ENCODE measurements at places on chromosomes 4 and X.

DNA sequence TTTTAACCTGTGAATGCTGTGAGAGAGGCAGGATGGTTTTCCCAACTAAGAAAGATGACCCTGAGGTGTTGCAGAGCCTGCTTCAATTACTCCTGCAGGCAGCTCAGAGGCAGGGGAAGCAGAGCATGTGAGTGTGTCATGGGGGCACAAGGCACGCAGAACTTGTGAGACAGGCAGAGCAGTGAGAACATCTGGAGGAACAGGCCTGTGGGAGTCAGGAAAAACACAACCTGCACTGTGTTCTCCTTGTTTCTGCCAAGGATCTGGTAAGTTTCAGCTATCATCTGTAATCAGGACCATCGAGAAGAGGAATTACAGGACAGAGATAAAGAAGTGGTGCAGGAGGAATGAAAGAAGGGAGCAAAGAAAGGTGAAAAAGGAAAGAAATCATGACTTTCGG, 741.8 kb upstream of the INTU start:
- DNase-seq: no peak

- no peak for DNase-seq
Measured at GRCh38 chr4:175953960-175954521, 111.6 kb upstream of the WDR17 start.

- DNase-seq: no peak
Measured at GRCh38 chrX:18119856-18120255, 100.8 kb downstream of the BEND2 start.

- no peak for DNase-seq
Measured at GRCh38 chr4:186642530-186642929, 81.1 kb downstream of the FAT1 start.

GRCh38 chrX:133868682-133869081, 116.7 kb downstream of the GPC3 start:
- no peak for DNase-seq

- no peak for DNase-seq
Measured at GRCh38 chr4:153325558-153325957, 18.9 kb upstream of the MND1 start.

GRCh38 chrX:19746919-19747651, 140.3 kb downstream of the SH3KBP1 start:
- DNase-seq: no peak

- DNase-seq: peak; percentile 44
Measured at GRCh38 chr4:111641813-111642579, 503.3 kb upstream of the FAM241A start.

DNA sequence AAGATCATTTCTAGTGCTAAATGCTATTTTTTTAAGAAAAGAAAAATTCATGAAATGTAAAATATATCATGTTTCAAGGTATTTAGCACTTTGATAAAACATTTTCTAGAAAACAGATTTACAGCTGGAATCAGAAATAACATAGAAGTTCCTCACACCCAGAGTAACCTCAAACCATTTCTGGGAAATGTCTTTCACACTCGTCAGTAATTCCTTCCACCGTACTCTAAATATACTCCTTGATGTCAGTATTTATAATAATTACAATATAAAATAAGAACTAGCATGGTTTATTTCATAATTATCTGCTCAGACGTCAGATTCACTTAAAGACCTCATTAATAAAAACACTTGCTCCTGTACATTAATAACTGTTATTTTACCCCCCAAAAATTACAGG, 103.9 kb downstream of the ADGRA3 start:
- no peak for DNase-seq

DNA sequence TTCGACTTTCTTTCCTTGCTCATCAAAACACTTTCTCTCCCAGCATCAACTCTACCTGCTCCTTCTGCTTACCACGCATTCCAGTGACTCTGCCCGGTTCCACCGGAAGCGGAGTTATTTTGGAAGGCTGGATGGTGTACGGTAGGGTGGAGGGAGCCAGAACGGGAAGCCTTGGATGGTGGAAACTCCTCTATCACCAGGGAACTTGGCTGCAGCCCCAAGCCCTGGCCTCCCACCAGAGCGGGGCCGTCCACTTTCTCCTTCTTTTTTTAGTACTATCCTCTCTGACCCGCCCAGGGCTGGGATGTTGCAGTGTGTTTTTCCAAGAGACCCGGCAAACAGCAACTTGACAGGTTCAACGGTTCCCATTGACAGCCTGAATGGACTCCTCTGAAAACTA, 27.6 kb downstream of the ADGRG2 start:
- no peak for DNase-seq

GRCh38 chrX:71302461-71303213, 1.1 kb downstream of the ITGB1BP2 start:
- no peak for DNase-seq

DNA sequence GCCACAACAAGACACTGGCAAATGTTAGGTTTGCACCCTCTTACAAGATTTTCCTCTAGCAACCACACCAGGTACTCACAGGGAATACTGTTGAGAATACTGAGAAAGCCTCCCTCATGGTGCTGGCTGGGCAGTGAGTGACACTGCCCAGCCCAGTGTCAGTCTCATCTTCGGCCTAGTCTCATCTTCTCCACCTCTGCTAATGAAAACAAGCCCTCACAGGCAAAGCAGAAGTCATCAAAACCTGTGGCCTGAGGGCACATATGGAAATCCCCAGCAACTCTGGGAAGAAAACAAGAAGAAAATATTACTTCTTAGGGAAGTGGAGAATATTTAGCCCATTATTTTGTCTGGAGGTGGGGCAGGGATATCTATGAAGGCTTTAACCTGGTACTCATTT, 7.9 kb upstream of the ADAM29 start:
- no peak for DNase-seq

GRCh38 chr4:21991050-21991449, 42.5 kb upstream of the KCNIP4 start:
- no peak for DNase-seq

DNA sequence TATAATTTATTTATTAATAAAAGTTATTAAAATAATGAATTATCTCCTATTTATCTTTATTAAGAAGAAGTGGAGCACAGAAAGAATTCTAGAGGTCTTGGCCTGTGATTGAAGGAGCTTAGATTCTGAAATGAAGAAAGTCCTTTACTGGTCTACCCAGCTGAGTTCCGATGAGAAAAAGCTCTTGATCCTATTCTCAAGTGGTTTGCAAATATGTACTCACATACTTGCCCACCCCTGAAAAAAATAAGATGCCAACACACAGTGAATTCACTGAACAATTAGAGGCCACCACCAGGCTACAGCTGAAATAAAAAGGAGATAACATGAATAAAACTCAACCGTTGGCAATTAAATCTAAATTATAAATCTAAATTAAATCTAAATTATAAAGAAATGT, 253.4 kb downstream of the MAPK10 start:
- DNase-seq: no peak

- no peak for DNase-seq
Measured at GRCh38 chr4:15343581-15343980, 84.3 kb upstream of the C1QTNF7 start.

DNA sequence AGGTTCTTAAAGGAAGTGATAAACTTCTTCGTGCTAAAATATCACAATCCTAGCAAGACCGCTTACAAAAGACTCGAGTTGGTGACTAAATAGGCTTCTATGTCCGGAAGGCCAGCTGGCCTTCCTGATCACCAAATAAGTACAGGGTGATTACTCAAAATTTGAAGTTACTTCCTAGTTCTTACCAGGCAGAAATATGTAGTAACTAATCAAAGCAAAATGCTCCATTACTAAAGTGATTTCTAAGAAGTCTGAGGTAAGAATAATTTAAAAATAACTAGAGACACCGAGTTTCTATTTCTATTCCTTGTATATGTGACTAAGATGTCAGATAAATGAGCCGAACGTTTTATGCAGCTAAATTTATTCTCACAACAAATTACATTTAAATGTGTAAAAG, 62.2 kb downstream of the NSUN7 start:
- DNase-seq: no peak

GRCh38 chr4:46894826-46895225, 14.2 kb downstream of the COX7B2 start:
- DNase-seq: no peak

- DNase-seq: no peak
Measured at GRCh38 chr4:2082627-2083026, 23.5 kb downstream of the NAT8L start.

GRCh38 chr4:77493829-77494551, 111.6 kb upstream of the CXCL13 start:
- no peak for DNase-seq

DNA sequence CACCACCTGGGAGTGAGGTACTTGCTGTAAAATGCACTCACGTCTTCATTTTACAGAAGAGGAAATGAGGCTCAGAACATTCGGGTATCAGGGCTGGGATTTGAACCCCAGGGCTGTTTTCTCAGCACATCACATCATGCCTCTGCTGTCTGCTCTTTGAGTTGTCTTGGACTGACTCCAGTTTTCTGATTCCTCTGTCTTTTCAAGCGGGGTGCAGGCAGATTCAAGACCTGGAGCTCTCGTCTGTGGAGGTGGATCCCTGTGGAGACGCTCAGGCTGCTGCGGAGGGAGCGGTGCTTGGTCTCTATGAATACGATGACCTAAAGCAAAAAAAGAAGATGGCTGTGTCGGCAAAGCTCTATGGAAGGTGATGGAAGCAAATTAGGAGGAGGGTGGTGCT, 6.3 kb downstream of the LAP3 start:
- no peak for DNase-seq

- no peak for DNase-seq
Measured at GRCh38 chr4:108094923-108095482, 73.7 kb downstream of the LEF1 start.
